ENCODE measurements at places on chromosomes 3 and 15. TPM values are rescaled to one million over a fixed set of nuclear protein-coding genes. Genes with fewer than 3 reads are reported as not detected.

- DNase-seq, result no peak
Measured at GRCh38 chr3:169827712-169828111, 15.0 kb upstream of the LRRC34 start.

DNA sequence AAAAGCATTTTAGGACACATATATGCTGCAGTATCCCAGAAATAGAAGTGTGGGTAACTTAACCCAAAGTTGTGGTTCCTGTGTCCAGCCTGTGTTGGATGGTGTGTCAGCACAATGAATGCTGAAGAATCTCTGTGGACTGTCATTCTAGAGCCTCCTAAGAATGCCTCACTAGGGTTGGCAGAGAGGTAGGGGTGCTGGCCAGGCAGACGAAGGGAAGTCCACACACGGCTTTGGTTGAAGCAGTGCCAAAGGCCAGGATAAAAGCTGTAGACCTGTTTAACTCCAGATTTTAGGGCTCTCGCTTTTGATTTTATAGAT lies 43.7 kb upstream of the TIPARP start:
- DNase-seq, result no peak

- DNase-seq, result no peak
Measured at GRCh38 chr3:124876401-124876878, 10.7 kb downstream of the ITGB5 start.

- DNase-seq, result no peak
Measured at GRCh38 chr3:124207873-124208485, 216.1 kb upstream of the ROPN1 start.

DNA sequence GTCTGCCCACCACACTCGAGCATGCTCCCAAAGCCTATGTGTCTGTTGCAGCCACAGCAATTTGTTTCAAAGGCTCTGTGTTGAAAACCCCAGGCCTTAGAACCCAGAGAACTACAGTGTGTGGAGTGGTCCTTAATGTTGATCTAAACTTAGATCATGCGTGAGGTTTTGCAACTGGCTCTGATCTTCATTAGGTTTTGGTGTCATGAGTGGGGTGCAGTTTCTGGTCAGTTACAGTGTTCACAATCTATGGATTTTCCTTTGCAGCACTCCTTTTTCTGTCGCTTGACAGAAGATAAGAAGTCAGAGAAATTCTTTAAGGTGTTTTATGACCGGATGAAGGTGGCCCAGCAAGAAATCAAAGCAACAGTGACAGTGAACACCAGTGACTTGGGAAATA lies 213.0 kb upstream of the BHLHE40 start:
- no peak for DNase-seq

GRCh38 chr3:180325958-180326357 lies 276.0 kb upstream of the TTC14 start:
- DNase-seq, result no peak

DNA sequence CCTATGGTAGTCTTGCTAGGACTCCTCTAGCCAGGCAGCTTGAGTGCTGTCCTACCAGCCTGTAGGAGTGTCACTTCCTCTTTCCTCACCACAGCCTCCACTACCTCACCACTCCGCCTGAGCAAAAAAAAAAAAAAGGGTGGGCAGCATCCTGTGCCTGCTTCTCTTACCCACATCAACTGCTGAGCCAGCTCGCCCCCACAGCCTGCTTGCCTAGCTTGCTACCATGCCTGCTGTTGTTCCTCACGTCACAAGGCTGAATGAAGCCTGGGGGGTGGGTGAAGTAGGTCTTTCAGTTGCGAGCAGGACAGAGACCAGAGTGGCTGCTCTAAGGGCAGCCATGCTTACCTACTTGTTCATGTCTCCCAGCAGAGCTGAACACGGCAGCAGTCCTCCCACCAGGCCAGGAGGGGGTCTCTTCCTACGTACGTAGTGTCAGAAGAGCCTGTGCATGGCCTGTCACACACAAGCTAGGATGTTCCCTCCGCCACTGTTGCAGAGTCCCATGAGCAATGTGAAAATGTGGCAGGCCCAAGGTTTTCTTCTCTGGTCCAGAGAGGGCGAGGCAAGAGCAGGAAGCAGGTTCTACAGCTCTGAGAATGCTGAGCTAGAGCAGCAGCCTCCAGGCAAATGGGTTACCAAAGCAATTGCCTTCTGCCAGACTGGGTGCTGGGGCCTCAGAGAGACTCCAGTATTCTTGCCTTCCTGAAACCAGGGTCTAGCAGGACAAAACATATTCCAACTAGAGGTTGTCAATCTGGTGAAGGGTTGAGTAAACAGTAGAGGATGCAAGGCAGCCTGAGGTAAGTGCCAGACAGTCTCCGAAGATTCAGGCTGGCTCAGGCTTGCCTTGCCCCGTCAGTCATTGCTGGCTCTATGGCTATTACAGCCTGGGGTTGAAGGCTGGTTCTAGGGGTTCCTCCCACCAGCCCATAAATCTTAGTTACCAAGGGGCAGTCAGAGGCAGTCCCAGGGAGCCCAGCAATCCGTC lies 8.1 kb downstream of the PPM1M start:
- peak; percentile 92 for DNase-seq

GRCh38 chr3:100254168-100254777 lies 6.5 kb upstream of the TBC1D23 start:
- DNase-seq, result peak; percentile 58

- no peak for DNase-seq
Measured at GRCh38 chr3:197522881-197523441, 32.8 kb downstream of the BDH1 start.

DNA sequence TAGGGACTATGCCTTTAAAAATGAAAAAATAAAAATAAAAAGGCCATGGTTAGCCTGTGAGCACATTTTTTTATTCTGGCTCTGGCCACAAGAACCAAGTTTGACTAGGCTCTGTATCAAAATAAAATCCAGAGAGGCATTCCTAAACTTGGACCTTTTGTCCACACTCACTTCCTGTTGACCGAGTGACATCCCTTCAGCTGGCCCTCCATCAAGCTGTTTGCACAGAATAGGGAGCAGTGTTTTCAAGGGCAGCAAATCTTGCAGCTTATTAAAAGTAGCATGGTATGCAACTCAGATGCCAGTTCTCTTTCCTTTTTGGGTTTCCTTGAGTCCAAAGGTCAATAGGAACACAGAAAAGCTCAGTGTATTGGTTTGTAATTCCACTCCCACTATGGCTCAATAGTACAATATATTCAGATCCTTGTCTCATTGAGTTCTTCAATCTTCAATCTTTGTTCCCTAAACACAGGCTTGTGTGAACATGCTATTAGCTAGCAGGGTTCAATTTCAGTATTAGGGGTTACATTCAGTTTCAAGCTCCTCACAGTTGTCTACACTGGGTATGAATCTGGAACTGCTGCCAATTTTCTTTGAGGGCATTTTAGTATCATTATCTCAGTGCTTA lies 244.5 kb downstream of the RBMS3 start:
- DNase-seq, result no peak

DNA sequence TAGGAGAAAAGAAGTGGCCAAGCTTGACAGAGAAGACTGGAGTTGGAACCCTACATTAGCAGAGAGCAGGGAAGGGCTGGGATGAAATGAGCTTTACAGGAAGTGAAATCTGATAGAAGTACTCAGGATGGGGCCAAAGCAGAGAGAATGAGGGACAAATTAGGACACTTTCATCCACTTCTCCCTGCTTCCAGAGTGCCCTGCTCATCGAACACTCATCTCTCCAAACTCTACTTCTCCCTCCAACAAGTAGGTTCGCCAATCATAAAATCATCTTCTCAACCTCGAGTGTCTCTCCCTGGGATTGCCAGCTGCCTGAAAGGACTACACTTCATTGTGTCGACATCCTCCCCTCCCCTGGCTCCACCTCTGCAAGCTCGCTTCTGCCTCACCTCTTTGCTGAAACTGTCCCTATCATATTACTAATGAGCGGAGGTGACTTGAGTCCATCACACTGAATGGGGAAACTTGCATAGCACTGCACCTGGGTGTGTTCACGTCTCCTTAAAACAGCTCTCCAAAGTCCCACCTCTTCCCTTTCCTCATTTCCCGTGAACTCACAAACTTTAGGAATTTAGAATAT lies 365.8 kb downstream of the FOXP1 start:
- DNase-seq, result no peak

DNA sequence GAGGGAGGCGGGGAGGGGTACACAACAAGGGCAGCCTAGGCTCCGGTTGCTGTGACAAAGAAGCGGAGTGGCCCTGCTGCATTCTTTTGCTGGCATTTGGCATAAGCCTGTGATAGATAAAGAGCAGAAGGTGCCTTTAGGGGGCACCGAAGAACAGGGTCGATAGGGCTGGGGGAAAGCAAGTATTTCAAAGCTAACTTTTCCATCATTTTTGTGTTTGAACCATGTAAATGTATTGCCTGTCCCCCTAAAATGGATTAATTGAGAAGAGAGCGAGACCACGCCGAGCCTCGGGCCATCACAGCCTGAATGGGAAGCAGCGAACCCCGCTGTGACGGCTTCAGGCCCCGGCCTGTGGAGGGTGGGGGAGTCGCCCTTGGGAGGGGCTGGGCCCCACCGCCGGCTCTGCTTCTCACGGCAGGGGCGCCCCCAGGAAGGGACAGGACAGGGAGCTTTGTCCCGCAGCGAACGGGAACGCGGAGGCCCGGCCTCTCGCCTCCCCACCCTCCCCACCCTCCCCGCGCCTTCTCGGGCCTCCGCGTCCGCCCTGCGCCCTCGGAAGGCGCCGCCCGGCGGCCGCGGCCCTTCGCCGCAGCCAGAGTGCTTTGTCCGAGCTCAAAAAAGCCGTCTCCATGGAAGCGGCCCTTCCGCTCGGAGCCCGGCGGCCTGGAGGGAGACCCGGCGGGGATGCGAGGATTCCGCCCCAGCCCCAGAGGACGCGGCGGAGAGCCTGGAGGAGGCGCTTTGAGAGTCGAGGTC lies 32.4 kb upstream of the ALDH1L1 start:
- peak; percentile 20 for DNase-seq

GRCh38 chr3:171757361-171758034 lies 52.8 kb downstream of the PLD1 start:
- DNase-seq, result no peak

DNA sequence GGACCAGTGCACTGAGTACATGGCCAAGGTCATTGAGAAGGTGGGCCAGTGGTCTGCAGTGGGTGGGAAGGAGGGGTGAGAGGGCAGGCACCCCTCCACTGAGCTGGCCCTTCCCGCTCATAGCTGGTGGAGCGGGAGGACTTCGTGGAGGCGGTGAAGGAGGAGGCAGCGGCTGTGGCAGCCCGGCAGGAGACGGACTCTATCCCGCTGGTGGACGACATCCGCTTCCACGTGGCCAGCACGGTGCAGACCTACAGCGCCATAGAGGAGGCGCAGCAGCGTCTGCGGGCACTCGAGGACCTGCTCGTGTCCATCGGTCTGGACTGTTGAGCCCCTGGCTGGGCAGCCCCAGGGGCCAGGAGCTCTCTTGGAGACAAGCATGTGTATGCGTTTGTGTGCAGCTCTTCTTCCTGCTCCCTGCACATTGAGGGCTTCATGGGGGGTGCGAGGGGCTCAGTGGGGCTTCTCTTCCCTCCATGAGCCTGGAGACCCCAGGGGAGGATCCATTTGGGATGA lies 7.5 kb downstream of the ABTB1 start:
- DNase-seq, result no peak

DNA sequence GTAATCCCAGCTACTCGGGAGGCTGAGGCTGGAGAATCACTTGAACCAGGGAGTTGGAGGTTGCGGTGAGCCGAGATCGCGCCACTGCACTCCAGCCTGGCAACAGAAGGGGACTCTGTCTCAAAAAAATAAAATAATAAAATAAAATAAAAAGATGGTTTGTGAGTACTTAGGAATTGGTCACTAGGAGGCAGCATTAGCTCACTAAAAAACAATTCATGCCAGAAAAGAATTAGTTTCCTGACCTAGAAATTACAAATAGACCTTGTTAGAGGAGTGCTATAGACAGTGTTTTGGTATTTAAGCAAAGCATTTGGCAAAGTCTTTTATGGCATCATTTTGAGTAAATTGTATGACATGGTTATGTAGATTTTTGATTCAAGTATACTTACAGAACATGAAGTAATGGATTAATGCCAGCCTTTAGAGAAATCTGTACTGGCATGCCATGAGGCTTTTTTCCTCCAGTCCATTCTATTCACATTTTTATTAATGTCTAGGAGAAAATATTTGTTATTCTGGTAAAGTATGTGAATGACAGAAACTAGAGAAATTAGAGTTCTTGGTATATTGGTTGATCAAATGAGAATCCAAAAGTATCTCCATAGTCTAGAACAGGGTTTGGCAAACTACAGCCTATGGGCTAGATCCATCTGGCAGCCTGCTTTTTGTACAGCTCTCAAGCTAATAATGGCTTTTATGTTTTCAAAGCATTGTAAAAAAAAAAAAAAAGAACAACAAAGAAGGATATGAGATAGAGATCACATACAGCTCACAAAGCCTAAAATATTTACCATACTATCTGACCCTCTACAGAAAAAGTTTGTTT lies 81.6 kb downstream of the LRRC49 start:
- DNase-seq, result no peak

- DNase-seq, result no peak
Measured at GRCh38 chr3:154131830-154132229, 10.6 kb downstream of the ARHGEF26 start.

DNA sequence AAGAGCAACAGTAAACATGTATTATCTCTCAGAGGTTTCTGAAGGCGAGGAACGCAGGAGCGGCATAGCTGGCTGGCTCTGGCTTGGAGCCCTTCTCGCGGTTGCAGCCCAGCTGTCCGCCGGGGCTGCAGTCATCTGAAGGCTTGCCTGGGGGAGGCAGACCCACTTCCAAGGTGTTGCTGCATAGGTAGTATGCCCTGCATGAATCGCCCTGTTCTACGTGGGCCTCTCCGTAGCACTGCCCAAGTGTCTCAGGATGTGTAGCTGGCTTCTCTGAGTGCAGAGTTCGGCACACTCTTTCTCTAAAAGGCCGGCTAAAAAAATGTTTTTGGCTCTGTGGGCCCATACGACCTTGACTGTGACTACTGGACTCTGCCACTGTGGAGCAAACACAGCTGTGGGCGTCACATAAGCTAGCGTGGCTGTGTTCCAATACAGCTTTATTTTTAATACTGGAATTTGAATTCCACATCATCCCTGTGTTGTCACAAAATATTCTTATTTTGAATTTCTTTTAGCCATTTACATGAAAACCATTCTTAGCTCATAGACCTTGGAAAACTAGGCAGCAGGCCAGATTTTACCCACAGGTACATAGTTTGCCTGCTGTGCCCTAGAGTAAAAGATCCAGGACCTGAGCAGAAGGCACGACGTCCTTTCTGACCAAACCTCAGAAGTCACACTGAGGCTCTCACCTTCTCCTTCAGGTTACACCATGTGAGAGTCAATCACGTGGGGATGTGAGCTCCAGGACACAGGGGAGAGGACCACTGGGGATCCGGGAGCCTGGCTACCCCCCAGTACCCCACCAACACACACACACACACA lies 55.9 kb downstream of the PGPEP1L start:
- no peak for DNase-seq

DNA sequence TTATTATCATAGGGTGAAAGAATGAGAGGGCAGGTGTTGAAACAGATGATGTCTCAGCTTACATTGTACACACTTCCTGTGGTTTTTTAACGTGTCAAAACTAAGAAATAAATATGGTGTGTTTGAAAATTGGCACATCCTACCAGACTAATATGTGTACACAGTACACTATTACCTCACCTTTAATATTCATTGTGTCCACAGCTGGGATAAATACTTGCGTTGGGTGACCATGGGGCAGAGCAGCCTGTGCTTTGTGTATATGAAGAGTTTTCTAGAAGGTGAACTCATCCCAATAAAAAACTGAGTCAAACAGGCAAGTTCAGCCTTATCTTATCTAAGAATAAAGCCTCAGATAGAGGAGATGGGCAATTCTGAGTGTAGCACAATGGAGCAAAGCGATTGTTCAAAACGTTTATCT lies 17.3 kb downstream of the SUCNR1 start:
- no peak for DNase-seq

Gene SLC35G2
- 2.0 TPM for total RNA-seq

Gene CCR3
- total RNA-seq, result not detected

Gene HTD2
- 2.3 TPM for total RNA-seq

Gene TFDP2
- 40.7 TPM for total RNA-seq

Gene BLM
- 59.5 TPM for total RNA-seq

Gene CSPG4
- total RNA-seq, result not detected

Gene INKA1
- 0.70 TPM for total RNA-seq

All from activated CD4-positive, alpha-beta T cell treated with anti-CD3 and anti-CD28 coated beads for 36 hours (primary cell).